Activated naive CD4-positive, alpha-beta T cell treated with anti-CD3 and anti-CD28 coated beads, Interleukin-2, amount 50 U/mL, for 16 hours (primary cell): ENCODE measurements at places on chromosomes 1 and 21.

DNA sequence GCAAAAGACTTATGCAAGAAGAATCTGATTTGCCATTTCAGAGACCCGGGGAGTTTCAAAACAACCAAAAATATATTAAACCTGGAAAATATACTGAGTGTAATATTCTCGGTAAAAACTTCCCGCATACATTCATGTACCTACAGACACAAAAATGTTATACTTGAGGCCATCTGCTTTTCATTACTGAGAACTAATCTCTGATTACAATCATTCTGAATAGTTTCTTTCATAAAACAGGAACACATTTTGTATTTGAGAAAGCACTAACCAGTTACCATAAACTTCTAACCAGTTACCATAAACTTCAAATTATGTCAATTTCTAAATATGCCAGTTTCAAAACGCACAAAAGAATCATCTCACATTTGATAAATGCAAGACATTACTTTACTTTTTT, 7.8 kb downstream of the ZNHIT6 start:
- no peak for DNase-seq

- no peak for DNase-seq
Measured at GRCh38 chr1:22139817-22140216, 3.1 kb downstream of the WNT4 start.

DNA sequence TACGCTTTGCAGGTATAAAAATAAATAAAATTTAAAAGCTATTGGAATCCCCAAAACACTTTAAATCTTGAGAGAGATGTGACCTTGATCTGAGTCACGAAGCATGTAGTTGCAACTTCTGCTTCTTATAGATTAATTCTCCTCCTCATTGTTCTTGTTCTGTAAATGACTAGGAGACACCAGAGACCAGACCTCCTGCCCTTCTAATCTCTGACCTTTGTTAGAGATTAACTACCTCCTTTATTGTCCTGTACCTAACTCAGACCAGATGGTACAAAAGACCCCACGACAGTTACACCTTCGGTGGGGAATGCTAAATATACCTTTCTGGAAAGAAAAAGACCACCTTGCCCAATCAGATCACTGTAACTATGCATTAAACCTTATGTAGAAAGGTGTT, 76.9 kb upstream of the NEK2 start:
- DNase-seq = no peak

DNA sequence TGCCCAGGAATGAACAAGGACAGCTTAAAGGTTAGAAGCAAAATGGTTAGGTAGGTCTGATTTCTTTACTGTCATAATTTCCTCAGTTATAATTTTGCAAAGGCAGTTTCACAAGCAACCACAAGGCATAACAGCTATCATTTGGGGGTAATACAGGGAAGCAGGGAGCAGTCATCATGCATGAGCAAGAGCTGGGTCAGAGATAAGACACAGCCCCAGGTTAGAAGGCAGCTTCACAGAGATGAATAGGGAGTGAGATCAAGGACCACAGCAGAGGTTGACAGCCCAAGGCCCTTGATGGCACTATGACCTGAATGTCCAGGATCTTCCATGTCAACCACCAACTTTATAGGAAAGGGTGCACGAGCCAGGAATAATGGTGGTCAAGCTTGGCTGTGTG, 9.0 kb upstream of the CSRP1 start:
- no peak for DNase-seq

GRCh38 chr1:204255225-204255624, 41.4 kb upstream of the GOLT1A start:
- no peak for DNase-seq

GRCh38 chr1:160353223-160353622, 10.0 kb downstream of the NCSTN start:
- DNase-seq = no peak

- DNase-seq = no peak
Measured at GRCh38 chr1:30123896-30124295, 599.5 kb downstream of the MATN1 start.

- no peak for DNase-seq
Measured at GRCh38 chr1:53155945-53156344, 13.5 kb upstream of the SLC1A7 start.

DNA sequence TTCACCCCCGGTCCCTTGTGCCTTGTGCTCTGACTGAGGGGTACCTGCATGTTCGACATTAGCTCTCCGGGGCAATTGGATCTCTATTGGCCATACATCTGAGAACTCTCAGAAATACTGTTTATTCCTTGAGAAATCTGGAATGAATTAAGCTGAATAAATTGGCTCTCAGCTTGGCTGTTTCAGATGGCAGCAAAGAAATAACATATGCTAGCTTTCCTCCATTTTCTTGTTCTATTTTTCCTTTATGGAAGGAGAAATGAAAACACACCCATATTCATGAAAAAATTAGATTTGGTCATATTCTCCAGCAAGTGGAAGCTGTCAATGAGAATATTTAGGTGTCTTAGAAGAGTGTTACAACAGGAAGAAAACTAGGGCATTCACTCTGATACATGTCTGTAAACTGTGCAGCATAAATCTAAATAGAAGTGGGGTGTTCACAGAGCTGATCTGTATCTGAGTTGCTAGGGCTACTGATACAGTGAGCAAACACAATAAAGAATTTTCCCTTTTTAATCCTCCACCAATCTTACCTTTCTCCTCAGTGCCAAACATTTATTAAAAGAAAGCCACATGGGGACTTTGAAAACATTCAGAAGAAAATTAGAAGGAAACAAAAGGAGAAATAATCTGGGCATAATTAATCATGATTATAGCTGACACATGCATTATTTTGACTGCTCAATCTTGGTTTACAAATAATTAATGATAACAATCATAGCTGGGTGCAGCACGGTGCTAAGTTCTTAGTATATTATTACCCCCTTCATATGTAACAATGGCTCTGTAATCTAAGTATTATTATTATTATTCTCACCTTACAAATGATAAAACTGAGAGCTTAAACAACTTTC, 671.9 kb upstream of the USP24 start:
- DNase-seq = no peak

GRCh38 chr1:246215510-246215903, 291.6 kb downstream of the SMYD3 start:
- DNase-seq = no peak

DNA sequence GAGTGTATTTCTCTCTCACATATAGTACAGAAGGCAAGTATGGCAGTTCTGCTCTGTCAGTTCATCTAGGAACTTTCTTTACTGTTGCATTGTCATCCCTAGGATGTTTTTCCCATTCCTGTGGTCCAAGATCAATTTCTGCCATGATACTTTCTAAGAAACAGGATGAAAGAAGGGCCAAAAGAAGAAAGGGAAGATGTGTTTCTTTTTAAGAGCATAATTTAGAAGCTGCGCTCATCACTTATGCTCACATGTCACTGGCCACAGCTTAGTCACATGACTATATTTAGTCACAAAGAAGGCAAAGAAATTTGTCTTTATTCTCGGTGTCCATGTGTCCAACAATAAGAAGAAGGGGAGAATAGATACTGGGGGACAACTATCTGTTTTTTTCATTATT, 7.0 kb upstream of the MAST2 start:
- DNase-seq = no peak

- no peak for DNase-seq
Measured at GRCh38 chr1:115877511-115877910, 36.6 kb upstream of the NHLH2 start.

DNA sequence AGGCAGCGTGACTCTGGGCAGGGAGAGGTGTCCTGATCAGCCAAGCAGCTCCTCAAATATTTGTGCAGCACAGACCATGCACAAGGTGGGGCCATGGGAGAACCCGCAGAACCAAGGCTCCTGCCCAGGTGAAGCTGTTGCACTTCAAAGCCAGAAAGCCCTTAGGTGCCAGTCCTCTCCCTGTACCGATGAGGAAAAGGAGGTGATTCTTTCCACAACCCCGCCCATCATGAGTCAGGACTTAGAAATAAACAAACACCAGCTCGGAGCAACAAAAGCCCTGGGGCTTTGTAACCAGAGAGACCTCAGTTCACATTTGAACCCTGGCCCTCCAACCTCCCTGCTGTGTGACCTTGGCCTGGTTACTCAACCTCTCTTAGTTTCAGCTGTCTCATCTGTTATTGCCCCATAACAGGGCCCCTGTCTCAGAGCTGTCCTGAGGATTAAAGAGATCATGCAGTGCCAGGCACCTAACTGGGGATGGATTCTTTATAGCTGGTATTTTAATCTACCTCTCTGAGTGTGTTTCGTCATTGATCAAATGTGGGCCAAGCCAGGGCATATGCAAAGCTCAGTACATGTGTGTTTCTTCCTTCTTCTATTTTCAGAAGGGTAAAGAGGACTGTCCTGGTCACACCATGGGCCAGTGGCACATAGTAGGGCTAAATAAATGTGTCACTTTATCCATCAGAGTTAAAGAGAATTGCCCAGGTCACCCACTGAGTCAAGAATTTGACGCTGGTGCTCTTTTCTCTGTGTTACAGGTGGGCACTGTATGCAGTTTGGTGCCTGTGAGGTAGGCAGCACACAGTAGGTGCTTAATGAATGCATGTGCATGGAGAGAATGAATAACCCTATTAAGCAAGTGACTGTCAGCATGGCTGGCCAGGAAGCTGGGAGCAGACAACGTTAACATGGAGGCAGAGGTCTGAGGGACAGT, 1.4 kb downstream of the LDLRAD1 start:
- no peak for DNase-seq

GRCh38 chr1:18446751-18447150, 34.0 kb upstream of the KLHDC7A start:
- DNase-seq = no peak

GRCh38 chr1:225426395-225427234, 1.2 kb downstream of the LBR start:
- peak; percentile 23 for DNase-seq

DNA sequence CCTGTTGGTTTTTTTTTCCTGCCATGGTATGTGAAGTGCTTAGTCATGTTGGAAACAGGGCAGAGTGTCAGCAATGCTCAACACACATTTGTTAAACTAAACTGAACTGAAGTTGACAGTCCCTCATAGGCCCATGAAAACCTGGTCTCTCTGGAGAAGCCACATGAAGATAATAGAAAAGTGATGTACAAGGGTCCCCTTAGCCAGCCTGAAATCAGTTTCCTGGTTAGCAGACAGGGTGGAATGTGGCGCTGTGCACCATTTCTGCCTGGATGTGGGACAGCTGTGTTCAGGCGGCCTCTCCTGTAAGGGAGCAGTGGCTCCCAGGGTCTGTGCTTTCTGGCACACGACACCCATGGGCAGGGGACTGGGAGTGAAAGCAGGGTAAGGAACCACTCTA, 9.9 kb upstream of the CHI3L1 start:
- no peak for DNase-seq

- DNase-seq = no peak
Measured at GRCh38 chr1:225709101-225709500, 56.2 kb upstream of the ENAH start.

- no peak for DNase-seq
Measured at GRCh38 chr21:18147678-18148077, 97.0 kb upstream of the CHODL start.

GRCh38 chr1:234680331-234680904, 70.4 kb upstream of the IRF2BP2 start:
- no peak for DNase-seq

DNA sequence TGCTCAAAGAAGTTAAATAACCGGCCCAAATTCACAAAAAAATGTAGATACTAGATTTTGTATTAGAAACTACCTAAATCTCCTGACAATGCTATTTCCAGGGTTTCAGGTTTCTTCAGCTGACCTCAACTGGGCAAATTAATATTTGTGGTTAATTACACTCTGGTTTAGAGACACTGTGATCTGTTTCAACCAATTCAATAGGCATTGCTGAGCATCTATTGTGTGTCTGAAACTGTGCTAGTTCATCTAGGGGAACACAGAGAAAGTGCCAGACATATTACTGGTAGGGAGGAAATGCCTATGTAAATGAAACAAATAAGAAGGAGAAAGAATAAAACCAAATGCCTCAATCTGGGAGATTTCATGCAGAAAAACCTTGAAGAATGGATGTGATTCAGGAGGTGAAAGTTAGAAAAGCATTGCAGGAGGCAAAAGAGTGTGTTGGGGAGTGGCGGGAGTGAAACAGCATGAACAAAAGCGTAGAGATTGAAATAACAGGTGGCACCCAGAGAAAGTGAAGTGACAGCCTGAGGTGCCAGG, 51.3 kb upstream of the IVNS1ABP start:
- DNase-seq = no peak

GRCh38 chr1:212401838-212402582, 12.7 kb downstream of the PACC1 start:
- DNase-seq = no peak

- DNase-seq = no peak
Measured at GRCh38 chr1:54227891-54228310, 27.9 kb downstream of the MRPL37 start.

GRCh38 chr1:36067871-36068270, 16.0 kb upstream of the TEKT2 start:
- no peak for DNase-seq

GRCh38 chr21:40731206-40731605, 115.8 kb downstream of the DSCAM start:
- DNase-seq = no peak

DNA sequence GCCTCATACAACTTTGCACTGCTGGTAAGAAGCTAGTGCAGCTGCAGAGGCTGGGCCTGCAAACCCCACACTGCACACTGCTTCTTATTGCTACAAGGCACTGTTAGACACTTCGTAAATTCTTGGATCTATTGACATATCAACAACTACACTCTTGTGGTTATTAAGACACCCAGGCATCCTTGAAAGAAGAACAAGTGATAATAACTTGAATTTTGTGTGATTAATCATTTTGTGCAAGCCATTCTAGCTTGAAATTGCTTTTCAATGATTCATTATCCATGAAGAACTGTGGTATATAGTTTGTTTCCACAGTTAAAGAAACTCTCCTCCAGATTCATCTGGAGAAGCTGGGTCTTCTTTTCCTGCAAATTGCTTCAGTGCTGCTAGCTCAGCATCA, 33.7 kb upstream of the IFI44L start:
- DNase-seq = no peak

DNA sequence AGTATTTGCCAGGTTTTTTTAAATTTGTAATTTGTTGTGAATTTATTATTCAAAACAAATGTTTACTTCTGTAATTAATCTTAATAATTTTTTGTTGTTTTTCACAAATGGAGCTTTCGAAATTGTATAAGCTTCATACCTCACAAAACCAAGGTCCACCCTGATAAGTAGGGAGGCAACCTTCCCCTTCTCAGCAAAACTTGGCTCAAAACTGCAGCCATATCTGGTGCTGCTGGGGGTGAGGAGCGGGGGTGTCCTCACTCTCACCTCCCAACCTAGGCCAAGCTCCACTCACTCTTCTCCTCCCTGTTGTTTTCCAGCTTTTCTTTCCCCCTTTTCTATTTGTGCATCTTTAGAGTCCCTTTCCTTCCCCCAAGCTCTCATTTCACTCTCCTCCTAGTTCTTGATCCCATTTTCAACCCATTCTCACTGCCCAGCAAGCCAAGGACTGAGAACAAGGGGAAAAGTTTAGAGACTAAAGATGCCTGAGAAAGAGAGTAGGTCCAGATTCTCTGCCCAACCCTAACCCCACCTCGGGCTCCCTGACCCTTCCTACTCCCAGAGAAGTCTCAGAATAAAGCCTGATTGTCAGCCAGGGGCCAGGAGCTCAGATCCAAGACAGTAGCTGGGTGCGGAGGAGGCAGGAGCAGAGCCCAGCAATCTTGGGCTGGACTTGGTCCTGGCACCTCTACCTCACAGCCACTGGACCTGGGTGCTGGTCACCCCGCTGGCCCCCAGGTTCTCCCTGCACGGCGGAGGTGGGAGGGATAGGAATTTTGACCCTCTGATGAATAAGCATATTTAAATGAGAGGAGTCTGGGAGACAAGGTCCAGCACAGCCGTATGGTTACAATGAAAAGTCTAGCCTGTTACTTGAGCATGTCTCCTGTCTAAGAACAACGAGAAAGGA, 8.3 kb upstream of the CFAP45 start:
- no peak for DNase-seq
